ENCODE measurements at places on chromosomes 5 and 9.
A peak's percentile ranks its signal among the peaks of the same experiment; 100 is the strongest.

GRCh38 chr9:99762470-99762869 is 59.2 kb upstream of the NR4A3 start:
- DNase-seq, result no peak

DNA sequence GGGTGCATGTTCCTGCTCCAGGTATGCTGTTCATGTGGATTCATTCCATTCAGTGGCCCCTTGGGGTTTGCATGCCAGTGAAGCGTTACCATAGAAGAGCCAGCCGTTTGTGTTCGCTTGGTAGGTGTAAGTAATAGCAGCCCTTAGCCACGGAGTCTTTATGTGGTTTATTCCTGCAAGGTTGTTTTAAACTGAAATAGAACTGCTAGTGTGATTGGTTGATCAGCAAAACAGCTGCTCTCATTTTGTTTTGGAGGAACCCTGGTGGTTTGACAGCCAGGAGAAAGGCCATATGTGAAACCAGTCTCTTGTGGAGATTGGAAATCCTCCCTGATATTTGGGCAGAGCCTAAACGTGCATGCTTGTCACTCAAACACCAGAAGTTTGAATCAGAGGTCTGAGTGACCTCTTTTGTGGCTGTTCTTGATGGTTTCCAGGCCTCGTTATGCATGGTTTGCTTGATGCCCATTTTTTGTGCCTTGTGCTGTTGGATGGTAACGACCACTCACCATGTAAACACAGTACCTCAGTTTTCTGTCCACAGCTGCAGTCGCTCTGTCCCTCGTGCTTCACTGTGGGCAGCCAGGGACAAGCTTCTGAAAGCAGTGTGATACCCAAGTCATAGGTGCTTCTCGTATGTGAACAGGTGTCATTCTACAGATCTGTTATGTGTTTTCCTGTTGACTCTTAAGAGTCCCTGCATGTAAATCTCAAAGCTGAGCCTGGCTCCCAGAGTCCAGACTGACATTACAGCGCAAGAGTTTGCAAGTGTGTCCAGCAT is 58.3 kb upstream of the NXNL2 start:
- DNase-seq, result no peak

- no peak for DNase-seq
Observed at GRCh38 chr5:155258161-155258560, 244.6 kb downstream of the KIF4B start.

DNA sequence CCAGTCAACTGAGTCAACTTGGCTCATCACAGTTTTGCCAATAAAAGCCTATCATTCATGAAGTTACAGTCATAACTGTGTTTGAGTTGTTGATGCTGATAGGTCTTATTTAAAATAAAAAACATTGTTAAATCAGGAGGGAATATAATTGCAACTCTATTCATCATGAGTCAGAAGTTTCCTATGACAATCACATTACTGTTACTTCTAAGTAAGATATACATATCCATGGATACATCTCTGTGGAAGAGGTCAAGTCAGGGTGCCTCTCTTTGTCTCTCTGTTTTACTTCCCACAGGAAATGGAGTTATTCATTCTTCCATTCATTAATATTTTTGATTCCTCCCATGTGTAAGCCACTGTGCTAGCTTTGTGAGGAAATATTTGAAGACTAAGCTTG is 2015.4 kb upstream of the WWC1 start:
- DNase-seq, result no peak

GRCh38 chr9:5953743-5954707 is 61.4 kb downstream of the RANBP6 start:
- DNase-seq, result no peak

DNA sequence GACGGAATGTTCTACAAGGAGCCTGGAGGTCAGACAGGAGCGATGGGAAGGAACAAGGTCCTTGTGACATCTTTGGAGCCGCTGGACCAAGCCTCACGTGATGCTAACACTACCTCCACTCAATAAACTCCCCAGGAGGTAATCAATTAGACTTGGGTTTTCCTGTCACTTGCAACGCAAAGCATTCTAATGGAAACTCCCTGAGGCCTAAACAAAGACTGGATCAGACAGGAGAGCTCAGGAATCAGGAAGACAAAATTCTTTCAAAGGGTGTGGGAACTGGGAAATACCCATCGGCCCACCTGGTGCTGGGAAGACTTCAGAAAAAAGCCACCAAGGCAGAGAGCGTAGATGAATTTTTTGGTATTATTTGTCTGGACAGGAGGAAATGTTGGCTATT is 22.3 kb upstream of the UNC5A start:
- DNase-seq, result no peak

DNA sequence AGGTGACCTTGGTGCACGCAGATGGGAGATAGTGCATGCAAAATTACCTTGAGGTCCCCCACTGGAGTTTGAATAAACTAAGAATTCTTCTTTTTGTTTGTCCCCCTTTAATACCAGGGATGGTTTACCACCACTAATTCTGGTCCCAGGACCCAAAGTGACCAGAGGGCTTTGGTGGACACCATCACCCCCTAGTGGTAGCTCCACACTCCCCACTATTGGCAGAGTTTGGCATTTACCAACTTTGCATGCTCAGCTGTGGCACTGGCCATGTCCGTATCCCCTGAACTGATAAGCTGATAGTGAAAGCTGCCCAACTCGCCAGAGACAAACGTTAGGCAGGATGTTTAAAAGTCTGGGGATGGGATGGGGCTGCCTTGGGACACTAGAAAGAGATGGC is 3.3 kb downstream of the ASTN2 start:
- DNase-seq, result peak; percentile 64

- no peak for DNase-seq
Observed at GRCh38 chr9:137423514-137424291, 510 bp downstream of the NOXA1 start.

DNA sequence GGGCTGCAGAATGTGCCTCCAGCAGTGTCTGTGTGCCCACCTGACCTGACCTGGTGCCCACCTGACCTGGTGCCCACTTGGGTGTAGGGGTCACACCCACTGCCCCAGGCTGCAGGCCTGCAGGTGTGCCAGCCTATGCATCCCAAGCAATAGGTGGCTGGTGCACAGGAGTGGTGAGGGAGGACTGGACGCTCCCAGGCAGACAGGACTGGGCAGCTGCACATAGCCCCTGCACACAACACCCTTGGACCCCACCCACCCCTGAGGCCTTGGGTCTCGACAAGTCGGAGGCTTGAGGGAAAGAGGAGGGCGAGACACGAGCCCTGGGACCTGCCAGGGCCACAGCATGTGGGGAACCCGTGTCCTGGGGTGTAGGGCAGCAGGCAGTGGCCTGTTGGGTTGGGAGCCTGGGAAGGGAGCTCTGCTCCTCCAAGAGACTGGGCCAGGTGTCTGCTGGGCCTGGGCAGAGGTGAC is 10.8 kb upstream of the NRARP start:
- no peak for DNase-seq

DNA sequence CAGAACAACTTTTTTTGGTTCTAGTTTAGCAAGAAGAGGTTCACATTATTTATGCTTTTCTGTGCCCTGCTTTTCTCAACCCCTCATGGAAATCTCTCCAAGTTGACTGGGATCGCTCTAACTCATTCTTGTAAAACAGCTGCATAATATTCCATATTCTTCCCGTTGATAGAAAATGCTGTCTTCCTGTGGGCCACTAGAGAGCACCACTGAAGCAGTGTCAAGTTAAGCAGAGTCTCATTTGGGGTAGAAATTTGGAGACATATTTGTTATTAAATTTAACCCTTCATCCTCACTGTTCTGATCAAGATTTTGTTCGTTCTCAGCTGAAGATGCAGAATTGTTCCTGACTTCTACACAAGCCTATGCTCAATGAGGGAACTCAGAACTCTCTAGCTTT is 140.1 kb downstream of the CEMIP2 start:
- no peak for DNase-seq

GRCh38 chr5:126104951-126105350 is 318.3 kb upstream of the GRAMD2B start:
- no peak for DNase-seq

DNA sequence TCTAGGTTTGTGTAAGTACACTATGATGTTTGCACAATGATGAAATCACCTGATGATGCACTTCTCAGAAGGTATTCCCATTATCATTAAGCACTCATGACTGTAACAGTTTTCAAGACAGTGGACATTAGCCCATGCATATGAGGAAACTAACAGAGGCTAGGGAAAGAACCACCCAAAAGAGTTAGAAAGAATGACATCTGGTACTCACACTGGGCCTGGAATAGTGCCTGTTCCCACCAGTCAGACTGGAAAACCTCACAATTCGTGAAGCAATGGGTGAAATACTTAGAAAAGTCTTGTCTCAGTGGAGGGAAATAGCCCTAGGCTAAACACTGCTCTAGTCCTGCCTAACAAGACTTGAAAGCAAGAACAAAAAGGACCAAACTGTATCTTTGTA is 117.4 kb upstream of the GDNF start:
- DNase-seq, result no peak

GRCh38 chr9:82117026-82117811 is 128.6 kb downstream of the SPATA31D1 start:
- no peak for DNase-seq

DNA sequence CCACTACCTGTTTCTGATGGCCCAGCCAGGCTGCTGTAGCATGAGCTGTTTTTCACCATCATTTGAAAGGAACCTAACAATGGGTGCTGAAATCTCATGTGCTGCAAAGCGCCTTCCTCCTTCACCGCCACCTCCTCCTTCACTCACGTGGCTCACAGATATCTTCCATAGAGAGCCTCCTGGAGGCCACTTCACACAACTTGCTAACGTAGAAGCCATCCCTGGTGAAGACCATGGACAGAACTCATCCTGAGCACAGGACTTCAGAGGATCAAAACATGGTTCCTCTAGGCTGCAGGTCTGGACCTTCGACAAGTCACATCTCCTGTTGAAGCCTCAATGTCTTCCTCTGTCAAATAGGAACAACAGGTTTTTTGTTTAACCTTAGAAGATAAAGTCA is 155.5 kb upstream of the RAD23B start:
- no peak for DNase-seq

DNA sequence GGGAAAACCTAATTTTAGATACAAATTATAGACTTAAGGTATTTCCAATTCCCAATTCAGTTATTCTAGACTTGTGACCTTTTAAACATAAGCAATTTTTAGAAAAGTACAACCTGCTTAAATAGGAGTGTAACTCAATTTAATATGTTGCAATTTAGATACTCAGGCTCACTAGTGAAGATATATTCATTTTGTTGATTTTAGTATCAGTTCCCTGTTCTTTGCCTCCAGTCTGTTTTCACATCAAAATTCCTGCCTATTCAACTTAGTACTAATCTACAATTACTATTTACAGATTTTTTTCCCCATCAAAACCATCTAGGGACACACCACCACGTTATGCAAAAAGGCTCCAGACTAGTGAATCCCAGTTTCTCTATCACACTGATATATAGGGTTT is 30.4 kb downstream of the PWWP2A start:
- DNase-seq, result no peak

DNA sequence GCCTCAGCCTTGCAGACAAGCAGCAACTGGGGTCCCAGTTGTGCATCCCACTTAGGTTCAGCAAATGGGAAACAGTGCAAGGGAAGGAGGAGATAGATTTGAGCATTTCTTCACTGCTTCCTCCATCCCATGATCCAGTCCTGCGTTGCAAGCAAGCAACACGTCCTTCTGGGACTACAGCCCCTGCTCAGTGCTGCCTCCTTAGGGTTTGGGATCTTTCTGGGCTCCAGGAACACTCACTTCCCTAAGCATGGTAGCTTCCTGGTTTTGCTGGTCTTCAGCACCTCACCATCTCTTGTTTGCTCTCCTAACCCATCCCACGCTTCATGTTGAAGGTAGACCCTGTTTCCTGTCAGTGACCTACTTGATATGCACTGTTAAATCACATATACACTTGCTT is 444.7 kb downstream of the MED10 start:
- no peak for DNase-seq

DNA sequence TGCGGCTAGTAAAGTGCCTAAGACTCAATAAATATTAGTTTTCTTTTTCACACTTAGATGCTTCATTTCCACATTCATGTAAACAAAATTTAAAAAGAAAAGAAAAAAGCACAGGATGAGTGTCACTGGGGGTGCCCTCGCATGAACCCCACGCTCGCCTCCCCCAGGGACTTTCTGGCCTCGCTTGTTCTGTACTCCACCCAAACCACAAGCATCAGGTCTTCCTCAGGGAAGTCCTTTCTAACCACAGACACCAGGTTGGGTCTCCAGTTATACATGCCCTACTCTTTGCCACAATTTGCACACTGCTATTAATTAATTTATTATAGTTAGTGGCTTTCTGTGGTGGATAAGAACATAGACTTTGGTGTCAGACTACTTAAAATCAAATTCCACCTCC is 92.4 kb downstream of the RORB start:
- no peak for DNase-seq

DNA sequence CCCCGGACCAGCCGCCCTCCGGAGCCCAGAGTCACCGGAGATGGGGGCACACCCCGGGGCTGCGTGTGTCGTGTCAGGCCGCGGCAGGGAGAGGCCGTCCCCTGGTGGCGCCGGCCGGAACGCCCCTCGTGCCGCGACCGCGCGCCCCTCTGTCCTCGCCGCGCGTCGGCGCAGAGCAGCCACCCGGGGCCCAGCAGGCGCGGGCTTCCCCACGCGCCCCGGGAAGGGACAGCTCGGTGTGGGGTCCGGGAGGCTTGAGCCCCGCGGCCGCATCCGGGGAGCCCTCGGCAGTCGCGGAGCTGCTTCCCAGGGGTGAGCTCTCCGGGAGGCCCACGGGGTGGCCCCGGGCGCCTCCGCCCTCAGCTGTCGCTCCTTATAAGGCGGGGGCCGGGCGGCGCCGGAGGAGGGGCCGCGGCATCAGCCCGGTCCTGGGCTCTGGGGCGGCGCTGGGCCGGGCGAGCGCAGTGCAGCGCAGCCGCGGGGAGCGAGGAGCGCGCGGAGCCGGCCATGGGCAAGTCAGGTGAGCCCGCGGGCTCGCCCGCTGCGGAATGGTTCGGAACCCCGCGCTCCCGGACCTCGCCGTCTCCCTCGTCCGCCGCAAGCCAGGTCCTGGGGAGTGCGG is at the start of gene GLIPR2:
Gene GLIPR2 (plus strand): TSS at position 462 of the 622 bp plus-strand sequence. CDS start 46 bp downstream, at position 508.
- DNase-seq, result peak; percentile 75

DNA sequence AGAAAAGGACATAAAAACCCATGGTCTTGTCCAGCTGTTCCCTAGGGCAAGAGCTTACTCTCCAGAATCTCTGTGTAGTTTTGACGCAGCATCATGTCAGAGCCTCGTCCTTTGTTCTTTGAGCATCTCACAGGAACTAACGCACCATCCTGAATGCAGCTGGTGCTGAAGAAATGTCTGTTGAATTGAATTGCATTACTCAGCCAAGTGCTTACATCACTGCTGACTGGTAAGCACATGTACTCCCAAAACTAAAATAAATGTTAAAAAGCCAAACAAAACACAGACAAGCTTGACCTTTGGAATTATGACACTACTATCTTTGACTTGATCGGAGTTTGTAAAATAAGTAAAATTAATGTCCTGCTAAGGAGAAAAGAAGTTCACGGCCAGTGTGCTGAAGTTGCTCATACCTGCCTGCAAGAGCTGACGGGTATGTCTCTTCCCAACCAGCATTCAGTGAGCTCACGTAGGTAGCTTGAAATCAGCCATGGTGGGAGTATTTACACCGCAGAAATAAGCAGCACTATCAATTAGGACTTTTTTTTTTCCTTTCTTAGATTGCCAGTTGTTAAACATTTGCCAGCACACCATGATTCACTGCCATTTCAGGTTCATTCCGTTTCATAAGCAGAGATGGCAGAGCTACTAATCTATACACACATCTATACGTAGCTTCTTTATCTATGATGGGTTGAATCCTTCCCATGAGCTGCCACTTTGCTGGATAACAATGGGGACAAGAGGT is 310.6 kb upstream of the MSX2 start:
- no peak for DNase-seq

Measured in HuH-7 (cell line).